ENCODE measurements at places on chromosomes 4 and X.

GRCh38 chr4:15025693-15026092, 23.4 kb downstream of the CPEB2 start:
- DNase-seq = no peak

- DNase-seq = no peak
Measured at GRCh38 chr4:113073451-113074005, 24.1 kb downstream of the ANK2 start.

DNA sequence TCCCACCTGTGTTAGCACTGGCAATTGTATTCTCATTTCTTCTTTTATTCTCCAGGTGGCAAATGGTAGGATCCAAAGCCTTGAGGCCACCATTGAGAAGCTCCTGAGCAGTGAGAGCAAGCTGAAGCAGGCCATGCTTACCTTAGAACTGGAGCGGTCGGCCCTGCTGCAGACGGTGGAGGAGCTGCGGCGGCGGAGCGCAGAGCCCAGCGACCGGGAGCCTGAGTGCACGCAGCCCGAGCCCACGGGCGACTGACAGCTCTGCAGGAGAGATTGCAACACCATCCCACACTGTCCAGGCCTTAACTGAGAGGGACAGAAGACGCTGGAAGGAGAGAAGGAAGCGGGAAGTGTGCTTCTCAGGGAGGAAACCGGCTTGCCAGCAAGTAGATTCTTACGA, 176.9 kb downstream of the PTTG2 start:
- DNase-seq = no peak

- DNase-seq = no peak
Measured at GRCh38 chr4:109826719-109827118, 1.1 kb upstream of the RRH start.

GRCh38 chrX:51332188-51332942, at the start of gene NUDT10:
Gene NUDT10, plus strand, starts transcription at chrX:51332822. Its CDS starts 144 bp downstream, at chrX:51332966.
- DNase-seq = peak; percentile 24

DNA sequence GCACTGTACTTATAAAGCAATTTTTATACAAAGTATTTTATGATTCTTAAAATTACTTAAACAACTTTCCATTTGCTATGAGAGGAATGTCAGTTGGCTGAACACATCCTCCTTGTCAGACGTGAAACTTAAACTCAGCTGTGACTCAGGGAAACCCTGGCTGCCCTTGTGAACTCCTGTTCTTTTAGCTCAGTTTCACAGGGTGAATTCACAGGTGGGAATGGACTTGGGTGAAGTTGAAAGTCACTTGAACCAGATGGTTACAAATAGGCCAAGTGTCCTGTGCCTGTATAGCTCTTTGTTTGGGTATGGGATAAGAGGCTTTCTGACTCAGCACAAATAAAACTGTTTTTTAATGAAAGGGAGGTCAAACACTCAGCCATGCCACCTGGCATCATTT, 67.4 kb upstream of the FAM47B start:
- no peak for DNase-seq

DNA sequence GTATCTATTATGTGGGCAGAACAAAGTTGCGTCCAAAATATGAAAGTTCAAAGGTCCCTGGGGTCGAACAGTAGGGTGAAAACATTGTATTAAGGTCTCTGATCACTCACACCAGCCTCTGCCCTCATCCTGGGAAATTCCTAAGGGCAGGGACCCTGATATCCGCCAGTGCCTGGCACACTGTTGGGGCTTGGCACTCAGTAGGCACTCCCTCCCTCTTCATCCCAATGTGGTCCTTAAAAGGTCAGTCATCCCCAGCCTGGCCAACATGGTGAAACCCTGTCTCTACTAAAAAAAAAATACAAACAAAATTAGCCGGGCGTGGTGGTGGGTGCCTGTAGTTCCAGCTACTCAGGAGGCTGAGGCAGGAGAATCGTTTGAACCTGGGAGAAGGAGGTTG, 6.3 kb downstream of the NDUFB11 start:
- no peak for DNase-seq

DNA sequence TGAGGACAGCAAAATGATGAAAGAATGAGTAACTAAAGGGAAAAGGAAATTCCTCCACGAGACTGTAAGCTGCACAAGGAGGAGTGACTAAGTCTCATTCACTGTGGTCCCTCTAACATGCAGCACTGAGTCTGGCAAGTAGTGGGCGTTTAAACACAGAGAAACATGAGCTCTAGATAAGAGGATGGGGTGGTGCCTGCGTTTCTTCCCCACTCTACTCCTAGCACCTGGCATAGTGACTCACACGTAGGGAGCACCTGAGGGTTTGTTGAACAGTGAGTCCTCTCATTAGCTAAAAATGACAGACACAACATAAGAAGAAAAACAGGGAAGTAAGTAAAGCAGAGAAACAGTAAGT, 105.8 kb upstream of the CBR4 start:
- DNase-seq = no peak

DNA sequence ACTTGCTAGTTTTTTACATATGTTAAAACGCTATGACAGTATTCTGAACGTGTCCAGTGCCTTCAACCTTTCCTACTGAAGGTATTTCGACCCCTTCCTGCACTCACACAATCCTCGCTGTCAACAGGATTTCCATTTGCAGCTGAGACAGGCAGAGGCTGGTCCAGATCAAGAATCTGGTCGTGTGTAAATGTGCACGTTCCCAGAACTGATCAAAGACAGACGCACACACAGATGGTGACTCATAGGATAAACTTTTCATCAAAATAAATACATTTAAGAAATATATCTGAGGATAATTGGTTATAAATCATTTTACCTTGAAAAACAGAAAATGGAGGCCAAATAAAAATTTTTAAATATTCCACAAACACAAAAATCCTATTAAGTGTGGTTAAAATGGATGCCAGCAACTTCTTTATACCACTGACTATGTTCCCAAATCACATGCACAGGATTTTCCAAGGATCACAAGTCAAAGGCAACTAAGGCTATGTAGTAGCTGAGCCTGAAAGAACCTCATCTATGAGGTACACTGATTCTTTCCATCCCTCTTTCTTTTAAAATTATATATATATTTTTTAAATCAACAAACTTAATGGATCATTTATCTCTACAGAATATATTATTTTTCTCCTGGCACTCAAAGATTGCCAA, 85.9 kb downstream of the RNF150 start:
- DNase-seq = no peak

DNA sequence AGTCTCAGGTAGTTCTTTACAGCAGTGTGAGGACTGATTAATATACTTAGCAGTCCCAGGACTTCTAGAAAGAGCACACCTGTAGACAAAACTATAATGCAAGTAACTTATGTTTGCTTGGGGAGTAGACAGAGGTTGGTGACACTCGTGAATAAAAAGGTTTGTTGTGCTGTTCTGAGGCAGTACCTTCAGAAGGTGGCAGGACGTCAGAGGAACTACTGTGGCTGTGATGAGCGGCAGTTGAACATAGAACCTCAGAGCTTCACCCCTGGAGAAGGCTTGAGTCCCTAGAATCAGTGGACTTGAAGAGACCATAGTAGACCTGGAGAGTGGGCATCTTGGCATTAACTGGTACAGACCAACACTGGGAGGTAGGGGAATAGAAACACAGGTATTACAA, 3.3 kb upstream of the GBA3 start:
- no peak for DNase-seq

DNA sequence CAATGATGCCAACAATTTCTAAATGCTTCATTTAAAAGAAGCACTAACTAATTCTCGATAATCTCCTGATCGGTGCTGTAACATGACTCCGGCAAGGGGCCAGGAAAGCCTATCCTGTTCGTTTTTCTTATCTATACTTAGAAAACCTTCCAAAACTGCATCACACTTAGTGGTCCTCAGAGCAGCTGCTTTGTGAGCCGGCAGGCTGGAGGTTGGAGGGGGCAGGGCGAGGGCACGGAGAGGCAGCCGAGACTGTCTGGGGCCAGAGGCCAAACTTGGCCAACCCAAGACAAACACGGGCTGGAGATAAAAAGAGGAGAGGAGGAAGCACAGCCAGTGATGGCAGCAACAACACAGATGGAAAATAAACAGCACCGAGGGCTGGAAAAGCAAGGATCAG, 455.7 kb downstream of the BCOR start:
- DNase-seq = no peak

DNA sequence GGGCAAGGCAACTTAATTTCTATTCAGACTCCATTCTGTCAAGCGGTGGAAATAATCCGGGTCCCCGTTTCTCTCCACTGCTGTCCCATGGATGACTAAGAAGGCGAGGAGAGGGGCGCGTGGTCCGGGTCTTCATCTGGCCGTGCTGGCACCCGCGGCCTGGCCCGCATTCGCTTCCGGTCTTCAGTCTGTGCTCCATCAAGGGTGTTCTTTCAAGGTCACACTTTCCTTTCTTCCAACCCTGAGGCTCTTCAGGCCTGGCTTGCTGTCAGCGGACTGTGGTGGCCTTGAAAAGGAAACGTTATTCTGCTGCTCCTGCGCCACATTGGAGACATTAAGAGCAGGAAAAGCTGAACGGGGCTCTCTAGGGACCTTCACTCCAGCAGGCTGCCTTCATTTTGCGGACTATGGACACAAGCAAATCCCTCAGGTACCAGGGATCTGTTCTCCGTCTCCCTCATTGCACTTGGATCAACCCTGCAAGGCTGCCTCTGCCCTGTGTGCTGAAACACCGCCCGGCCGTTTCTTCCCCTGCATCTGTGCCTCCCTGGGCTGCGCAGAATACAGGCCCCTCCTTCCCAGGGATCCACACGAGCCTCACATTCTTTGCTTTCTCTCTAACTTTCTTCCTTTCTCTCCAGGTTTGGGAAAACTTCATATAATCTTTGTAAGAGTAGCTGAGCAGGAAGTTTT, 5.7 kb upstream of the SLC25A4 start:
- DNase-seq = no peak

DNA sequence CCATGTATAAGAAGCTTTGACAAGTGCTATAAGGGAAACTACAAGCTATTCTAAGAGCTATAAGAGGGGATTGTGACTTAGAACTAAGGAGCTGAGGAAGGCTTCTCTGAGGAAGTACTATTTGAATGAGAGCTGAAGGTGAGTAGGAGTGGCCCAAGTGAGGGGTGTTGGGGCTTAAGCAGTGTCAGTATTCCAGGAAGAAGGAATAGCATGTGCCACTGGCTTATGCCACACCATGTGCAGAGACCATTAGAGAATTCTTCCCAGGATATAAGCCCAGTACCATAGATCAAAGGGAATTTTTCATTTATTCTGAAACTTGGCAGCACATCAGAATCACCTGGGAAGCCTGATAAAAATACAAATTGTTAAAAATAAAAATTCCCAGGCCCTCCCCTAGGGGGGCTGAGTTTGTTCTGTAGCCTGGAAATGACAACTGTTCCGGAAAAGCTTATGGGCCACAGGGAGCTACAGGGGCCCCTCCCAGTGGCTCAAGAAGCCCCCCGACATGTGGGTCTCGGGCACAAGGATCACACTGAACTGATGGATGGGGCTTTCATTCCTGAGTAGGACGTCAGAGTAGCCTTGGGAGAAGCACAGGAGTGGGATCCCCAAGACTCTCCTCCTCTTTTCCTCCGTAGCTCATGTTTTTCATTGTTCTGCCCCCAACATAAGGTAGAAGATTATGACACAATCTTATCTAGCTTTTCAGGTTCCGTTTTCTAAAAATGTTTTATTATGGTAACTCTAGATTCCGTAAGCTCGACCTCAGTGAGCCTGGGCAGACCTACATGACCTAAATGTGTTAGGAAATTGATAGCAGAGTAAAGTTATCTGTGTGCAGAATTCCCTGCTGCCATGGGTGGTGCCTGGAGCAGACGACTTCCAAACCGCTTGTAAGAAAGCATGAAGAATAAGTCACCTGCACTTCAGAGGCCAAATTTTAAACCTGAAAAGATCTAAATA, 119.3 kb downstream of the AFF1 start:
- no peak for DNase-seq

DNA sequence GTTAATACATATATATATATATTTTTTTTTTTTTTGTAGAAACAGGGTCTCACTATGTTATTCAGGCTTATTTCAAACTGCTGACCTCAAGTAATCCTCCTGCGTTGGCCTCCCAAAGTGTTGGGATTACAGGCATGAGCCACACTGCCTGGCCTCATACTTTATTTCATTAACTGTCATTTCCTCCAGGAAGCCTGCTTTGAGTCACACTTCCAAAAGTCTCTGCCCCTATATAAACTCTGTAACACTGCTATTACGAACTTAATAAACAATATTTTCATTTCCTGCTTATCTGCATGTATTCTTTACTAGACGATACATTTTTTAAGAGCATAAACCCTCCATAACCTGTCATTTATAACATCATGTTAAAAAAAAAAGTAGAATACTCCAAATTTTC, 167.2 kb downstream of the WDFY3 start:
- DNase-seq = no peak

- no peak for DNase-seq
Measured at GRCh38 chr4:154211506-154211905, 280.1 kb downstream of the DCHS2 start.

DNA sequence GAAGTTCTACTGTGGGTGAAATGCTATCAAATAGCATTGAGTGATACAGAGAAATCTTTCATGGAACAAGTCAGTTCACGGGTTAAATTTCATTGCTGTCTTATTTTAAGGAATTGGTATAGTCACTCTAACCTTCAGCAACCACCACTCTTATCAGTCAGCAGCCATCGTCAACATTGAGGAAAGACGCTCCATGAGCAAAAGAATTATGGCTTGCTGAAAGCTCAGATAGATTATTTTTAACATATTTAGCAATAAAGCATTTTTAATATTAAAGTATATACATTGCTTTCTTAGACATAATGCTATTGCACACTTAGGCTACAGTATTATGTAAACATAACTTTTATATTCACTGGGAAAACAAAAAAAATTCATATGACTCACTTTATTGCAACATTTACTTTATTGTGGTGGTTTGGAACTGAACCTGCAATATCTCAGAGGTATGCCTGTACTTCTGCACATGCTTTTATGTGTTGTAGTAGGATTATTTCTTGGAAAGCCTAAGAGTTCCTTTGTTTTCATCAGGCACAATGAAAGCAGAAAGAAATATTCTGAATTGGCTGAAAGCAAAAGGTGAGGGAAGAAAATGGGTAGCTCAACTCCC, 586.7 kb downstream of the GBA3 start:
- no peak for DNase-seq

GRCh38 chr4:112282860-112283667, 2.6 kb downstream of the TIFA start:
- DNase-seq = no peak

DNA sequence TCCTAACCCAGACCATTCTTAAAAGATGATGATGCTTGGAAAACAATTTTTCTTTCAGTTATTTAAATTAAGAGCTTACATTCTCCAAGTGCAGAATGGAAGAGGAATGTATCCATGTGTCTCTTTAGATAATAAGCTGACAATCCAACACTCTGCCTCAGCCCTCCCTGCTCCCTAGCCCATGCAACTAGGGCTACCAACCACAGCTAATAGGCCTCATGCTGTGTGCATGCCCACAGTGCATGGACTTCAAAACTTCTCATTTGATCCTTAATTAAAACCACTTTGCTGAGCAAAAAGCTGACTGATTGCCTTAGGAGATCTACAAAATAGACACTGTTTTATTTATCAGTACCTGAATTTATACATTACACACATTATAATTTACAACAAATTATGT, 473.9 kb downstream of the GALNTL6 start:
- DNase-seq = no peak
